ENCODE measurements at places on chromosomes 1 and 21.
A peak's percentile ranks its signal among the peaks of the same experiment; 100 is the strongest.

DNA sequence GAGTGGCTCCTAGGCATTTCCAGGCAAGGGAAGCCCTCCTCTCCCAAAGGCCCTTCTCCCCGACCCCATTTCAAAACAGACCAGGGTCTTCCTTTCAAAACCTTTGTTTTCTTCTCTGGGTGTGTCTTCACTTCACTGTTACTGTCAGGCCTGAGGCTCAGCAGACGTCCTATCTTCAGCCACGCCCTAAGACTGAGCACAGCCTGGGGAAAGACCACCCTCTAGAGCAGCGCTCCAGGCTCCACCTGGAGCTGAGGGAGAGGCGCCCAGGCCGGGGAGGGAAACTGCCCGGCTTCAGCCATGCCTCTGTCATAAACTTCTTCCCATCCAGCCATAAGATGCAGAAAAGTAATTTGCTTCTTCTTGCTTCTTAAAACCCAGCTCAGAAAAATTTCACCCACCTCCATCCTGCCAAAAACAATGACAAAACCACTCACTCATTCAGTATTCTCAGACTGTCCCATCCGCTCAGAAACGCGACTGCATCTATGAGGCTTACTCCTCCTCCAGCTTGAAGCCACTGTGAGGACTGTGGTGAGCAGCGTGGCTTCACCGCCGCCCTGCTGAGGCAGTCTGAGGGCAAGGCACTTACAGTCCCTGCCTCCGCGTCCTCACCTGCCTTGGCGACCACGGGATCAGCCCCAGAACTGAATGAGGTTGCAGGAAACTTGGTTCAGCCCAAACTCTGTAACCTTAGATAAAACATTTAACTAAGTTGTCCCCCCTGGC, 36.1 kb downstream of the VN1R5 start:
- DNase-seq: no peak

- no peak for DNase-seq
Observed at GRCh38 chr1:24235921-24236788, 49.1 kb upstream of the IFNLR1 start.

DNA sequence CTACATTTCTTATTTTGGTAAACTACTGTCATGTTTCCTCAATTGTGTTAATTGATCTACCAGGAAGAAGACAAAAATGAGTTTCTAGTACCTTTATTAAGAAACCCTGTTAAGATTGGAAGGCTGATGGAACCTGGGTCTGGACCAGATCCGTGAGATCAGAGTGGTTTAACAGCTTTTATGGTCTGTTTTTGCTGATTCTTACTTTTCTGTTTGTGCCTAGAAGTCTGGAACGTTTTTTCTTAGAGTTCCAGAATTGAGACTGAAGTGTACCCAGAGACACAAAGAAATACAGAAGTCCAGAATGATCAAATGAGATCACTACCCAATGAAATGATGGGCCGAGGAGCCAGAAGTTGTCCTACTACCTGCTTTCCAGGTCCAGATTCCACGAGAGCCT, 22.5 kb upstream of the CDC42 start:
- no peak for DNase-seq

DNA sequence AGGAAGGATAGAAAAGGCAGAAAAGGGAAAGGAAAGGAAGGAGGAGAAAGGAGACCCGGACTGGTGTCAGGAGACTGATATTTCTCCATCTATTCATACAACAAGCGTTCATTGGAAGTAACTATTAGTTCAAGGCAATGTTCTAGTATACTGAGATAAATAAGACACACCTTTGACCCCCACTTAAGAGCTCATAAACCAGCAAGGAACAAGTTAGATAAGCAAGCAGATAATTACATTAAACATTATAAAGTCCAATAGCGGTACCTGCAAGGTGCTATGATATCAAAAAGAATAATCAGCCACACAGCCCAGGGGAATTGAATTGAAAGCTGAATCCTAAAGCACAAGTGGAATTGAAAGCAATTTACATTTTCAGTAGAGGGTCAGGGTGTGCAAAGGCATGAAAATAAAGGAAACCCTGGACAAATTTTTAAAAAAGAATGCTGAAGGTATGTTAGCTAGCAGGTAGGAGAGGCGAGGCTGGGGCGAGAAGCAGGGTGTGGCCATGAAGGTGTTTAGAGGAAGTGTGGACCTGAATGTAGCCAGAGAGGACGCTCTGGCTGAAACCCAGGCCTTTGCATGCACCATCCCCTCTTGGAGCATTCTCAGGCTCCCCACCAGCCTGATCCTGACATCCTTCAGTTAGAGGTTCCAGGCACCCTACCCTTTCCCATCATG, 200.0 kb downstream of the SETD4 start:
- no peak for DNase-seq

GRCh38 chr1:21579791-21580190, 70.6 kb downstream of the ALPL start:
- peak; percentile 94 for DNase-seq

- DNase-seq: no peak
Observed at GRCh38 chr1:169119405-169119804, 12.9 kb downstream of the ATP1B1 start.

- no peak for DNase-seq
Observed at GRCh38 chr21:34967509-34968289, 81.4 kb downstream of the RUNX1 start.

GRCh38 chr1:108962681-108963051, 618 bp downstream of the CLCC1 start:
- no peak for DNase-seq

- DNase-seq: no peak
Observed at GRCh38 chr1:229368347-229368746, 25.5 kb upstream of the CCSAP start.

DNA sequence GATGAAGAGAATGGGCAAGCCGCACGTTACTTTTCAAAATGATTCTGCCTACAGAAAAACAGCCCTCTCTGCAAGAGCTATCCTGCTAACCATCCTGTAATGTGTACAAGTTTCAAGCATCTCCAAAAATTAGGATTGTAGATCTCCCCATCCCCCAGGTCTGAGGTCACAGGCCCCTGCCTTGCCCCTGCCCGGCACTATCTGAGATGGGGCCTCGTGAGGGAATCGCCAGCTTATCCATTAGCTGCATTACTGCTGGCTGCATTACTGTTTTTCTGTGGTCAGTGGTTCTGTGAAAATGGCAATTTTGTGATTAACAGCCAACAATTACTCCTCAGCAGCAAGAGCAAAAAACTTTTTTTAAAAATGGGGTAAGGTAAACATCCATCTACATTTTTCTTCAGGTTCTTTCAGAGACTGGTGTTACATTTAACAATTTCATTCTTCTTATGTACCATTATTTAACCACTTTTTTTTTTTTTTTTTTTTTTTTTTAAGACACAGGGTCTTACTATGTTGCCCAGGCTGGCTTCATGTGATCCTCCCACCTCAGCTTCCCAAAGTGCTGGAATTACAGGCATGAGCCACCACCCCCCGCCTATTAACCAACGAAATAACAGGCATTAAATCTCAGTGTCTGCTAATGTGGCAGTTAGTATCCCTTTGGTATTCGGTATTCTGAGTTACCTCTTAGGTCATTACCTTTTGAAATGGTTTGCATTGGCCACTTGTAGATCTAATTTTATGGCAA, 83.8 kb downstream of the MRPL37 start:
- no peak for DNase-seq

- DNase-seq: no peak
Observed at GRCh38 chr1:220032911-220033310, 13.4 kb downstream of the EPRS1 start.

DNA sequence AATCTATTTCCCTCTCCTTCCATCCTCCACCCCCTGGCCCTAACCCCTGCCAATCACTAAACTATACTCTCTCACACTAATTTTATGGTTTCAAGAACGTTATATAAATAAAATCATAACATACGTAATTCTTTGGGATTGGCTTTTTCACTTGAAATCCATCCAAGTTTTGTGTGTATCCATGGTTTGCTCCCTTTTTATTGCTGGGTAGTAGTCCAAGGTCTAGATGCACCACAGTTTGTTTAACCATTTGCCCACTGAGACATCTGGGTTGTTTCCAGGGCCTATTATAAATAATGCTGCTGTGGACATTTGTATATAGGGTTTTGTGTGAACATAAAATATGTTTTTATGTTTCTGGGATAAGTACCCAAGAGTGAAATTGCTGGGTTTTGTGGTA, 61.4 kb downstream of the TEX35 start:
- DNase-seq: no peak

DNA sequence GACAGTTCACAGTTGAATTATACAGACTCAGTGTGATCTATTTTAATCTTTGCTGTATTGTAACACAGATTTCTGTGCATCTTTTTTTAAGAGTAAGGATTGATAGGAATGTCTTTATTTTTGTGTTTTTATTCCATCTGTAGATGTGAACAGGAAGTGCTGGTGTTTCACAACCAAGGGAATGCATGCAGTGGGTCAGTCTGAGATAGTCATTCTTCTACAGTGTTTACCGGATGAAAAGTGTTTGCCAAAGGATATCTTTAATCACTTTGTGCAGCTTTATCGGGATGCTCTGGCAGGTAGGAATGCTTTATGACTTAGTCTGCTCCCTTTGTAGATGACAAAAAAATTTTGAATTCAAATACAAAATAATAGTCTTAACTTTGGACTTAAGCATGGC, 84.5 kb downstream of the CC2D1B start:
- DNase-seq: no peak

DNA sequence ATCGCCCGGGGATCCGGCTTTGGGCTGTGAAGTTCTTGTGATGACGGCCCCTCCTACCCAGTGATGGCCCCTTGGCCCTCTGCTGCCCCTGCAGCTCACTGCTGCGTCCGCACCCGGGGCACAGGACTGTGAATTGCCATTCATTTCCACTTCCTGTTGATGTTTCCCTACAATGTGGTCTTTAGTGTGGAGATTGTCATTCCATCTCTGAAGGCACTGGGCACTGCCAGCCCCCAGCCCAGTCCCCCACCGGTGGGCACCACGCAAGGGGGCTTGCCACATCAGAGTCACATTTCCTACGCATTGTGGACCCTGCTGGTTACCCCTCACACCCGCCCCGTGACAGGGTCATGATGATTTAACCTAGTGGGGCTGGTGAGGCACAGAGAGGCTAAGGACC, 2.5 kb upstream of the MX2 start:
- no peak for DNase-seq

DNA sequence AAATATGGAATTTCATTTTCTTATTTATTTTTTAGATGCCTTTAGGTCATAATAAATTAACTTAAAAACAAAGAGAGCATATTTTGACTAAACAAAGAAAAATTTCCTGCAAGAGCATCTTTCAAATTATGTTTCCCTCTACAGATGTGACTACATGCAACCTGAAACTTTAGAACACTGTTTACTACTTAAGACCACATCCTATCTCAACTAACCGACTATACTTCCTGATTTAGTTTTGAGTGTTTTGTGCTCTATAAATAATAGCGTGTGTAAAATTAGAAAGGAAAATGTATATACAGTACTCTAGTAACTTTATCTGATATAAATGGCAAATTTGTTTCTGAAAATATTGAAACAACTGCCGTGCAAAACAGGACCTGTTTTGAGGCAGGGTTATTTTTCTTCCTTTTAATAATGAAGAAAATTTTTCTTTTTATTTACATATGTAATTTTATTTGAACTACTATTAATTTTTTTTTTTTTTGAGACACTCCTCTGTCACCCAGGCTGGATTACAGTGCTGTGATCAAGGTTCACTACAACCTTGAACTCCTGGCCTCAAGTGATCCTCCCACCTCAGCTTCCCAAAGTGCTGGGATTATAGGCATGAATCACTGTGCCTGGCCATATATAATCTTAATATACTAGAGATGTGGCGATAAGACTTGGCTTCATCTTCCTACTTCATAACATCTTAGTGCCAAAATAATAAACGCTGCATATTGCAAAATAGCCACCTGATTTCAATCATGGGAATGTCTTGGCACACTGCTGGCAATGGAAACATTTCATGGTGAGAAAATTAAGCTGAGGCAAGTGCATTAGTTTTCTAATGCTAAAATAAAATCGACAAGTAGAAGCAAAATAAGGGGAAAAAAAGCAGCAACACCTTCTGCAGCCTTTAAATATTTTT, 12.3 kb downstream of the ZRANB2 start:
- no peak for DNase-seq

DNA sequence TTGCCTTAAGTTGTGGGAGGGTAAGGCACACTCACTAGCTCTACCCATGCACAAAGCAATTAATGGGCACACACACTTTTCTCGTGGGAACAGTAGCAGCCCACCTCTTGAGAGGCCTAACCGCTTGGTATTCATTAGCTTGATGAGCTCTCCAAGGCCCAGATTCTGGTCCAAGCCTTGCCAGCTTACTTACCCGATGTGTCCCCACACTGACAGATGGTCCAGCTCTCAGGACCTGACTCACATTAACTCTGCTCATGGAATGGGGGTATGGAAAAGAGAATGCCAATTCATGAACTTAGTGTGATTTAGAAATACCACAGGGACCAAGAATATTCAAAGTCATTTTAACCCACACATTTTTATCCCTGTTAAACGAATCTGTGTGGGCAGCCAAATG, 106.8 kb upstream of the CACHD1 start:
- DNase-seq: no peak

GRCh38 chr1:48853006-48853405, 76.3 kb upstream of the BEND5 start:
- no peak for DNase-seq

GRCh38 chr1:181073638-181074037, 14.9 kb upstream of the IER5 start:
- no peak for DNase-seq

- no peak for DNase-seq
Observed at GRCh38 chr1:155320252-155320651, 442 bp upstream of the RUSC1 start.

All from NCI-H510A treated with DMSO at 0.1 percent for 48 hours (cell line).